ENCODE measurements at places on chromosomes 3 and 15.

- no peak for DNase-seq
Measured at GRCh38 chr3:53146319-53146891, 14.6 kb upstream of the PRKCD start.

- no peak for DNase-seq
Measured at GRCh38 chr3:112561484-112561733, 353 bp downstream of the ATG3 start.

DNA sequence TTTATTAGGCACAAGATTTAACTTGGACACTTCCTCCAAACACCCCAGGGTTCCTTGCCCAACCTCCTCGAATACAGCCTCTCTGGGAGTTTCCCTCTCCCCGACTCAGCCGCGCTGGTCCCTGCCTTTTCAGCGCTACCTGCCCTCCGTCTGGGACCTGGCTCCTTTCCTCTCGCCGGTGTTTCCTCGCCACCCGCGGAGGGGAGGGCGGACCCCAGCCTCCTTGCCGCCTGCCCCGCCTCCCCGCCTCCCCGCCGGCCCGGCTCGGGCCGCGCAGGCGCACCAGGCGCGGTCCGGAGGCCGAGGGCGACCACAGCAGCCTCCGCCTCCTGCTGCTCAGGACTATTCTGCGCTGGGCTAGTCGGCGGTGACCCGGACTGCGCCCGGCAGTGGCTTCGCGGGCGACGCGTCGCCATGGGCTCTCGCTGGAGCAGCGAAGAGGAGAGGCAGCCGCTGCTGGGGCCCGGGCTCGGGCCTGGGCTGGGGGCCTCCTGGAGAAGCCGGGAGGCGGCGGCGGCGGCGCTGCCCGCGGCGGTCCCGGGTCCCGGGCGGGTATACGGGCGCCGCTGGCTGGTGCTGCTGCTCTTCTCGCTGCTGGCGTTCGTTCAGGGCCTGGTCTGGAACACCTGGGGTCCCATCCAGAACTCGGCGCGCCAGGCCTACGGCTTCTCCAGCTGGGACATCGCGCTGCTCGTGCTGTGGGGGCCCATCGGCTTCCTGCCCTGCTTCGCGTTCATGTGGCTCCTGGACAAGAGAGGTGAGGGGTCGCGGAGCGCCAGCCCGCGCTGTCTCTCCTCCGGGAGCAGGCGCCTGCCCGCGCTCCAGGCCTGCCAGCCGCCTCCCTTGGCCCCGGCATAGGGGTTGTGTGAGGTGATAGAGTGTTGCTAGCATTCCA is at the start of gene SLC49A4:
SLC49A4 (plus strand) TSS at position 291 of the 895 bp plus-strand sequence; CDS start at position 415, 124 bp downstream.
- no peak for DNase-seq

GRCh38 chr3:114329823-114330222 is 36.0 kb downstream of the TIGIT start:
- no peak for DNase-seq

DNA sequence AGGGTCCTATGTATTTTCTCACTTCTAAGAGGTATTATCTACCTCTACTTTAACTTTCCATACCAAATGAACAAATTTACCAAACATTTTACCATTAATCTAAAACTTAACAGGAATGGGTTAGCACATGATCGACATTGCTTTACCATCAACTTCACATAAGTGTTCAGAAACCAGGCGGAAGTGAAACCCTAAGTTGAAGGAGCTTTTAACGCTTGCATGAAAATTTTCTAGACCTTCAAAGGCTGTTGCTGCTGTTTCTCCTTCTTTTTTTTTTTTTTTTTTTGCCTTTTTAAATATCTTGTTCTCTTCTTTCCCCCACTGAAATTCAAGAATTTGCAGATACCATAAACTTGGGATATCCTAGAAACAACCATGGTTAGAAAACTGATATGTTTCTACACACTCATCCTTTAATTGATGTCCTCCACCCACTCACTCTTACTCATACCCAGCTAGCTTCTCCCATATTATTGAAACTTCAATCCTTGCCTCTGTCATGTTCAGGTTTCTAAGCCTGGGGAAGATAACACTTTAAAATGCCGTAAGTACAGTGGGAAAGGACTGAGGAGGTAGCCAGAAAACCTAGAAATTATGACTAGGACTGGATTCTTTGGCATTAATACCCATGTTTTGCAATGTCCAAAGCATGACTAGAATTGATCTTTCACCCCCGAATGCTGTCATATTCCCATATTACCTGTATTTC is 24.7 kb downstream of the MYO5A start:
- DNase-seq, result no peak

DNA sequence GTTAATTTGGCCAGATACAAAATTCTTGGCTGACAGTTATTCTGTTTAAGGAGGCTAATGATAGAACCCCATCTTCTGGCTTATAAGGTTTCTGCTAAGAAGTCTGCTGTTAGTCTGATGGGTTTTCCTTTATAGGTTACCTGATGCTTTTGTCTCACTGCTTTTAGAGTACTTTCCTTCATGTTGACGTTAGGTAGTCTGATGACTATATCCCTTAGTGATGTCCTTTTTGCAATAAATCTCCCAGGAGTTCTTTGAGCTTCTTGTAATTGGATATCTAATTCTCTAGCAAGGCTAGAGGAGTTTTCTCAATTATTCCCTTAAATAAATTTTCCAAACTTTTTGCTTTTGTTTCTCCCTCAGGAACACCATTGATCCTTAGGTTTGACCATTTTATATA is 114.1 kb upstream of the CDIN1 start:
- DNase-seq, result no peak

- DNase-seq, result no peak
Measured at GRCh38 chr3:77321646-77322045, 281.7 kb downstream of the ROBO2 start.

- DNase-seq, result no peak
Measured at GRCh38 chr15:50971115-50971514, 62.6 kb downstream of the AP4E1 start.

DNA sequence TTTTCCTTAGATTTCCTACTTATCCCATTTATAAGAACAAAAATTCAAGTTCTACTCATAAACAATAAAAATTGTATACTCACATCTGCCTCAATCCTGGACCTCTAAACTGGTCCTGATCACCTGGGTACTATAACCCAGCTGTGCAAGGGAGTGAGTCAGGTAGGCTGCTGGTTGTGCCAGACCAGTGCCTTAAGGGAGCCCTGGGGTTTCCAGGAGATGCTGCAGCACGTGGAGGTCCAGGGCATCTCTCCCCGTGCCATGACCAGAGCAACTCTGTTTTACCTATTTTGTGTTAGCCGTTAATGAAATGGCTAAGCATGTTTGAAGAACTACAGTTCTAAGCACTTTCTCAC is 140.2 kb upstream of the TRIM42 start:
- DNase-seq, result no peak

DNA sequence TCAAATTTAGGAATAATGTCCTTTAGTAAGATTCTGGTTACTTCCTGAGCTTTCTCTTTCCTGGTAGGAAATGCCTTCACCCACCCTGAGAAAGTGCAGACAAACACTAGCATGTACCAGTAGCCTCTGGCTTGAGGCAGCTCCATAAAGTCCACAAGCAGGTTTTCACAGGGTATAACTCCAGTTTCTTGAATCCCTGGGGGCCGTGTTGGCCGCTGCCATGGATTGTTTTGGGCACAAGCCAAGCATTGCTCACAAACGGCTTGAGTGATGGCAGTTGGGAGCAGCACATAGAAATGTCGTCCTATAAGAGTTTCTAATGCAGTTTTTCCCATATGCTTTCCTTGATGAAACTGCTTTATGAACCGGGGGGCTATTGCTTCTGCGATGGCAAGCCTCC is 164.1 kb downstream of the STXBP5L start:
- no peak for DNase-seq

DNA sequence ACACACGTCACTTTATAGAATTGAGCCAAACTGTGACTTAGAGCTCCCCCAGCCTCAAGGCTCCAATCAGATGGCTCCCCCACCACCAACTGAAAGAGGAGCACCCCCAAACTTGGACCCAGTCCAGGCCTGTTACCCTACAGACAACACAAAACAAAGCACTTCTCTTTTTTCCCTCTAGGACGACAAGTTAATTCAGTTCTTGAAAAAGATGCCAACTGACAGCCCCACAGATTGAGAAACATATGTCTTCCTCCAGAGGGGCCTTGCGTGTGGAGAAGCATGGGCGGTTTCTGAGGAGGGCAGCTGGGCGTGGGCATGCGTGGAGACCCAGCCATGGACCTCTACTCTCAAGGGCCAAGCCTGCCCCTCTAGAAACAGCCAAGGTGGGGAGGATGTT is 229.5 kb downstream of the SHQ1 start:
- no peak for DNase-seq

DNA sequence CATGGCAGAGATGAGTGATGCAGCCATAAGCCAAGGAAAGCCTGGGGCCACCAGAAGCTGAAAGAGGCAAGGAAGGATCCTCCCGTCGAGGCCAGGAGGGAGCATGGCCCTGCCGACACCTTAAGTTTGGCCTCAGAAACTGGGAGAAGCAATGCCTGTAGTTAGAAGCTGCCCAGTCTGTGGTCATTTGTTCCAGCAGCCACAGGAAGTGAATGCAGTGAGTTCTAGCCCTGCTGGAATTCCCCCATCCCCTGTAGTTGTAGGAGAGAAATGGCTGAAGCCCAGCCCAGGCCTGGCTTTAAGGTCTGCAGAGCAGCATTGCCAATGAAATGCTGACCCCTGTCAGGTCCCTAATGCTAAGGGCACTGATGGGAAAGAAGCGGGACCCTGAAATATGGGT is 12.2 kb upstream of the CHSY1 start:
- DNase-seq, result no peak

DNA sequence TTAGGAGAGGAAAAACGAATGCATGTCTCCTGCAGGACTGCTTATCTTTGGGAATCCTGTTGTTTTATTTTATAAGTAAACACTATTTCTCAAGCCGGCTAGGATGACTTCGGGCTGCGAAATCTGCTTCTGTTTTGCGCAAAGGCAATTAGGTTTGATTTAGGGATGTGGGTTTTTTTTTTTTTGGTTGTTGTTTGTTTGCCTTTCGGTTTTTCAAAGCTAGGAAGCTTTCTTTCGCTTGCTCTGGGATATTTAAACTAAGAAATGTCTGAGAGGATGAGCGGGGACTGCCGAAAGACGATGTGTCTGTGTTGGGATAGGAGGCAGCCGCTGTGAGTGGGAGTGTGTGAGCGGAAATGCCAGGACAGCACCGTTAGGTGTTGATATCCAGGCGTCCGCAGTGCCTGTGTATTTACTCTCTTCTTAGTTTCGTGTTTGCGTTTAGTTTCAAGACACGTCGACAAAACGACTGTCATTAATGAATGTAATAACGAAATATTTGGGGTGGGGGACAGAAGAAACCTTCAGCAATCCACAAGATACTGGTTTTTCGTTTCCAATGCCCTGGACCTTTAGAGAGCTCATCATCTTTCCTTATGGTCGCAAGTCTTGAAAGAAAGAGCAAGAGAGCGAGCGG is 604 bp downstream of the ISL2 start:
- DNase-seq, result no peak

DNA sequence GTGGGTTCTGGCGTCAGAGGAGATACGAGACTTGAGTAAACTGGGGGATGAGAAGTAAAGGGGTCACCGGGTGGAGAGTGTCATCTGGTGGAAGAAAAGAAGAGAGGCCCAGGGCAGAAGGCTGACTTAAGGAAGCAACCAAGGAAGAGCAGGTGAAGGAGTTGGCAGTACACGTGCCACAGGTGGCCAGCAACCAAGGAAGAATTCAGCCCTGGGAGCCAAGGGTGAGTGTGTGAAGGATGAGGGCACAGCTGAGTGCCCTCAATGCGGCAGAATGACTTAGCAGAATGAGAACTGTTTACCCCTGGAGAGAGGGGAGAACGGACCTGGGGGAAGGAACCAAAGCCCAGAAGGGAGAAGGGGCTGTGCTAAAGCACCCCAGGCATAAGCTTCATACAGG is 71.3 kb downstream of the WHAMM start:
- no peak for DNase-seq

DNA sequence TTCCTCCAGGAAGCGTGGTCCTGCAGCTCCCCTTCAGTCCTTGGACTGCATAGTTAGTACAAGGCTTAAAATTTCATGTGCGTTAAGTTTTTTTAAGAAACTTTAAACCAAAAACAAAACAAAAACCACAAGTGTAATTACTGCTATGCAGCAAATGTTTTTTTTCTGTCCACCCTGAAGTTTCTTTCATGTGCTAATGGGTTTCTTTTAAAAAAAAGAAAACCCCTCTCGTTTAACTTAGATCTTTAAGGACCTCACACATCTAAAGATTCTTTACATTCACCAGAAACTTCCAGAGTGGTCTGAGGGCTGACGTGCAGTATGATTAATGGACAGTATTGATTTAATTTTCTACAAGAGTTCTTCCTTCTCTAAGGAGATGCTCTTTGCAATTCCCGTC is 72.0 kb upstream of the PYGO1 start:
- DNase-seq, result no peak

- no peak for DNase-seq
Measured at GRCh38 chr15:85329561-85330422, 50.6 kb upstream of the AKAP13 start.

- no peak for DNase-seq
Measured at GRCh38 chr15:100383302-100384107, 41.7 kb upstream of the ADAMTS17 start.

- no peak for DNase-seq
Measured at GRCh38 chr3:179513862-179514261, 48.9 kb upstream of the ACTL6A start.

DNA sequence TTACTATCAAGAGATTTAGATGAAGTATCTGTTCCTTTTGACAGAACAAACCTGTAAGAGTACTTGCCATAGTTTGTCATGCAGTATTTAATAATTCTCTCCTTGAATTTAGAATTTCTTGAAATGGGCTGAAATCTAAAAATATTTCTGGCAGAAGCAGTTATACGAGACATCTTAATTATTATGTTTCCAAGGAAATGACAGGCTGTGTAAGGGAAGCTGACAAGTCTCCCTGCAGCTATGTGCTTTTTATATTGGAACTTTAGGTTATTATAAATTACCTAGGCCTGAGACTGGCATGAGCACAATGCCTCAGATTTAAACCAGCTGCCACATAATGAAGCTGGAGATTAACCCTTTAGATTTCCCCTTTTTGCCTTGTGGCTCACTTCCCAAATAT is 365.0 kb upstream of the EPHA6 start:
- no peak for DNase-seq

- no peak for DNase-seq
Measured at GRCh38 chr3:181771120-181771519, 59.4 kb downstream of the SOX2 start.

GRCh38 chr3:46297658-46298423 is 55.6 kb downstream of the CCR3 start:
- DNase-seq, result no peak

GRCh38 chr3:127206611-127207516 is 13.9 kb downstream of the PRR23E start:
- no peak for DNase-seq

DNA sequence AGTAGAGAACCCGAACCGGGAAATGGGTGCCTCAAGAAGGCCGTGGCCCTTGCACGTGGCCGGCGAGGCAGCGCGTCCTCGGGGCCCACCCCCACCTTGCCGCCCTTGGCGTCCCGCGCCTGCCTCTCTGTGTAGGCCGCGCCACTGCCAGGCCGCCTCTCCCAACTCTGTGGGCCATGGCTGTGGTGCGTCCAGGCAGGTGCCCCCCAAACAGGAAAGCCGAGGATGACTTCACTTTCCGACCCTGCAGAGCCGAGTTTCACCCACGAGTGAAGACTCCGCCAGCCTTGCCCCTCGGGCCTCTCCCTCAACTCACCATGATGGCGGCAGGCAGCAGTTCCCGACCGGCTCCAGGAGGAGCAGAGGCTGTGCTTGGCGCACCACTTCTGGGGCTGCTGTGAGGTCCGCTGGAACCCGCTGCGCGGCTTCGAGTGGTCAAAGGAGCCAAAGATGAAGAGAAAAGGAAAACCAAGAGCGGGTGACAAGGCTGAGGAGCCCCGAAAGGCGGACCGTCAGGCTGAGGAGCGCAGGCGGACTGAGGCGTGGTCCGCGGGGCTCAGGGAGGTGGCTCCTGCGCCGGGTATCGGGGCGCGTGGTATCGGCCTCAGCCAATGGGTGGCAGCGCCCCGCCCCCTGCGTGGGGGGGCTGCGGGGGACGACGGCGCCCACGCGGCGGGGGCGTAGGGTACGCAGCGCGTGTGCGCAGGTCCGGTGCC is at the start of gene DAZL:
DAZL (minus strand) TSS at position 537 of the 716 bp plus-strand sequence; CDS start at position 319, 218 bp downstream.
- no peak for DNase-seq
